Fibroblast of skin of right quadriceps (primary cell): ENCODE measurements at places on chromosomes 7 and 10.

- peak; percentile 92 for DNase-seq
These were observed 154.5 kb upstream of the LYZL2 start for GRCh38 chr10:30783939-30784501.

- no peak for DNase-seq
These were observed 213.4 kb downstream of the GALNT17 start for GRCh38 chr7:71345117-71345884.

DNA sequence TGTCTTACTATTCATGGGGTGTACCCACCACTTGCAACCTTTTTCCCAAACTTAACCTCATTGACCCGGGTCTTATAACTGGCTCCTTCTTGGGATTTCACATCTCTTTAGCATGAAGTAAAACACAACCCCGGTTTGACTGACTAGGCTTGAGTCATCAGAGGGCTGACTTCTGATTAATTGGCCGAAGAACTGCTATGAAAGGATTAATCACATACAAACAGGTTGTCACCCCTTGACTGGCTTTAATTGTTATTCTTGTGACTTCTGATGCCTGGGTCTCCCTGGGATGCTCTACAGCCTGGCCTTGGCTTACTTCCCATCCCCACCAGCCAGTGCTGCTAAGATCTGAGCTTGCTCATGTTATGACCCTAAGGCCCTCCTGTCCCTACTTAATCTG, 8.8 kb upstream of the CRPPA start:
- no peak for DNase-seq

DNA sequence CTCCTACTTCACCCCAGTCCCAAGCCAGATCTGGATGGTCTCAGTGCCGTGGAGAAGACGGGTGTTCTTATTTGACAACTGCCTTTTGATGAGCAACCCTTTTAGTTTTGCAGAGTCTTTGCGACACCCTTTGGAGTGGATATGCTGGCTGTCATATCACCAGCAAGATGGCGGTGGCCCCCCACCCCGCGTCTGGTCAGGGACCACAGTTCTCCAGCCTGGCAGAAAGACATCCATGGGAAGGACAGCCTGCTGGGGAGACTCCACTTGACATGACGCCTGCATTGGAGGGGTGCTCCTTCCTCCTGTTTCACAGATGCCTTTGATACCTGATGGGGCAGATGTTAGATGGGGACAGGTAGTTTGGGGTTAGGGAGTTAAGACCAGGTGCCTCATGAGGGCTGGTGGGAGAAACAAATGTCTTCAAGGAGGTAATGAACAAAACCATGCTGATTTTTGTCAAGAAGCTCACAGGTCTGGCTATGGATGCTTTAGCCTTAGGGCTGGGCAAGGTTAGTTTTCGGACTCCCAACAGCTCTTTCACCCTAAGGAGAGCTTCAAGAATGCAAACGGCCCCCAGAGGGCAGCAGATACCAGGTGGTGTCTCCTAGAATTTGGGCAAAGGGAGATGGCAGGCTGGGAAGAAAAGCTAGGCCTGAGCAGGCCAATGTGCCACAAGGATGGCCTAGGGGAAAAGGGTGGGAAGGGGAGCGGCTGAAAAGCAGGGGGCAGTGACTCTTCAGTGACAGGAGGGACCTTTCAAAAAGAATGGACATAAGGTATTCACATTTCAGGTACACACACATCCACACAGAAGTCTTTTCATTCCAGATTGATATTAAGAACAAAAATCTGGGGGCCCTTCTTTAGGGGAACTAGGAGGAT, 95.2 kb downstream of the CLEC2L start:
- DNase-seq = peak; percentile 45

- DNase-seq = no peak
These were observed 39.2 kb upstream of the LRRC17 start for GRCh38 chr7:102873470-102874165.

DNA sequence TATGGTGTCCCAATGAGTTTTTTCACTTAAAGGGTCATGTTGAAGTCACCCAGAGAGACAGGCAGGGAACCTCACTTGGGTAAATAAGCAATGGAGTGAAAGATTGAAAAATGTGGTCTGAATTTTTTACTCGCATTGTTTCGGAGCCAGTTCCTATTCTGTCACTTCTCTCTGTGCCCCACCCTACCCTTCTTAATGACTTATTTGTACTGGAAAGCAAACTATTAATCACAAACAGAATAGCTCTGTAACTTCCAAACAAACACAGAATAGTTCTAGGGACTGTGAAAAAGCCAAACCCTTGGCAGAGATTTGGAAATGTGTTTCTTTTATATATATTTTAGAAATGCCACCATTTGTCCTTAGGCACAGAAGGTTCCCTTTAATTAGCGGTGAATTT, 76.0 kb downstream of the LRMDA start:
- DNase-seq = no peak

- DNase-seq = peak; percentile 69
These were observed 80.4 kb upstream of the CDK6 start for GRCh38 chr7:92916770-92917224.

DNA sequence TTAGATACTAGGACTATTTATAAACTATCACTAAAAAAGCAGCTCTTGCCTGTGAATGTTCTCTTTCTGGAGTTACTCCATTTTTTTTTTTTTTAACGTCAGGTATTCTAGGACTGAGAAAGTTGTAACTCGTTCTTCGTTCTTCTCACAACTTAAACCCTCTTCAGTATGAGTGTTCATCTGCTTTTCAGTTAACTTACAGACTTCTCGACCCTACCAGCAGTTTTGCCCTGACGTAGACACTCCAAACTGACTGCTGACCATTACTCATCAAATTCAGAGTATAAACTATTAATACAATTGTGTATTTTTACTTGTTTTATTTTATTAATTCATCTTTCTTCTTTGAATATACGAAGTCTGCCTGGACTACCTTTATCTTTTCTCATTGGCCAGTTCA, 353.1 kb downstream of the GPR37 start:
- DNase-seq = no peak

DNA sequence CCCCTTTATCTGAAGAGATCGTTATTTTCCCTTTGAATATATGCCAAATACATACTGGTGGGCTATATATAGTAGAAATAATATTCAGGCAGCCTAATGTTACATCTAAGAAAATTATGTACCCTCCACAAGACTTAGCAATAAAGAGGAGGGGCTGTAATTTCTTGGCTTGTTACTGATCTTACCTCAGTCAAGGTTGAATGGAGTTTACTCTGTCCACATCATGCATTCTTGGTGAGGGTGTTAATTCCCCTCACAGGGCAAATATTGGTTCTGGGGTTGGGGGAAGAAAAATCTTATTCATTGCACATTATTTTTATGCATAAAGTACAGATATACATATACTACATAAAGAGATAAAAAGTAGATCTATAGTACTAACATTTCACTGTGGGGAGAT, 145.8 kb upstream of the ANK3 start:
- DNase-seq = no peak

DNA sequence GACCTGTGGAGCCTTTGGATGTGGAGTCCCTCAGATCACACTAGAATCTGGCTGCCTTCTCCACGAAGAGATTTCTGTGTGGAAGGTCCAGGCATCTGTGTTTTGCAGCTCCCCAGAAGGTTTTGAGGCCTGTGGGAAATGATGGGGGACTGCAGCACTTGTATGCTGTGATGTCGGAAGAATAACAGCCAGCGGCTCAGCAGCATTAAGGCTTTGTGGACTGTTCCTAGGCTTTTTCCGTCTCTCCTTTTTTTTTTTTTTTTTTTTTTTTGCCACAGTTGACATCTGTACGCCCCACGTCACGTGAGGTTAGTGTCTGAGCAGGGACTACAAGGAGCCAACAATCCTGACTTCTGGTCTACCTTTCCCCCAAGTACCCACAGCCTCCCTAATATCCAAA, 181.3 kb downstream of the PFKFB3 start:
- DNase-seq = no peak

DNA sequence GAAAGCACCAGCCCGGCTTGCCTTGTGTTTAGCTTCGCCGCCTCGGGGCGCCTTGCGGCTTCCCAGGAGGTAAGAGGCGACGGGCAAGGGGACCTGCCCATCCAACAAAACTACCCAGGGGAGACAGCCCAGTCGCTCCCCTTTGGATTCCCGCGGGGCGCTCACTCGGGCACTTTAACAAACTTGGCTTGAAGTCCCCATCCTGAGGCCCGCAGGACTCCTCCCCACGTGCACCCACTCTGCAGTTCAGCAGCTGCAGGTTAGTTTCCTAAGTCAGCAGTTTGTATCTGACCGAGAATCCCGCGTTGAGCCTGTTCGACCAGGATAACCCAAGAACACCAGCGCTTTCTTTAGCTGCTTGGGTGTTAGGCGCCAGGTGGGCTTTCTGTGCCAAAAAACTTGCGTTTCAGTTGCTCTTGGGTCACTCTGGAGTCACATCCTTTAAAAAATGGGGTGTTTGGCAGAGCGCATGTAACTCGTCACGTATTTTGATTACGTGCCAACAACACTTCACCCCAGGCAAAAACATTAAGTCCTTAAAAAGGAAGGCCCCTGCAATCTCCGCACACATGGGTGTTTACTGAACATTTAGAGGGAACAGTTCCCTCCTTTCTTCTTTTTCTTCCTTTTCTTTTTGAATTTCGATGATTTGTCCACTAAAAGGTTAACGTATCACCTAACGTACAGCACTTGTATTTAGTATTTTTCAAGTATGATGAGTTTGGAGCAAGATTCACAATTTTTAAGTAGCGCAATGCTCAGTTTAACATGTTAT, 876 bp downstream of the DNAH11 start:
- no peak for DNase-seq

- no peak for DNase-seq
These were observed 86.4 kb upstream of the LYZL1 start for GRCh38 chr10:29202386-29202940.

- DNase-seq = peak; percentile 19
These were observed 355.3 kb downstream of the ARL4A start for GRCh38 chr7:13042605-13043236.

- no peak for DNase-seq
These were observed 96.2 kb downstream of the GLCCI1 start for GRCh38 chr7:8064828-8065227.

- DNase-seq = peak; percentile 62
These were observed 111.2 kb upstream of the PTN start for GRCh38 chr7:137454767-137455166.

- DNase-seq = no peak
These were observed 175.7 kb downstream of the SEMA3D start for GRCh38 chr7:85011127-85011526.

- no peak for DNase-seq
These were observed 523.6 kb downstream of the PTPRN2 start for GRCh38 chr7:158063850-158064610.

- no peak for DNase-seq
These were observed 383.5 kb upstream of the VWC2 start for GRCh38 chr7:49389871-49390479.

DNA sequence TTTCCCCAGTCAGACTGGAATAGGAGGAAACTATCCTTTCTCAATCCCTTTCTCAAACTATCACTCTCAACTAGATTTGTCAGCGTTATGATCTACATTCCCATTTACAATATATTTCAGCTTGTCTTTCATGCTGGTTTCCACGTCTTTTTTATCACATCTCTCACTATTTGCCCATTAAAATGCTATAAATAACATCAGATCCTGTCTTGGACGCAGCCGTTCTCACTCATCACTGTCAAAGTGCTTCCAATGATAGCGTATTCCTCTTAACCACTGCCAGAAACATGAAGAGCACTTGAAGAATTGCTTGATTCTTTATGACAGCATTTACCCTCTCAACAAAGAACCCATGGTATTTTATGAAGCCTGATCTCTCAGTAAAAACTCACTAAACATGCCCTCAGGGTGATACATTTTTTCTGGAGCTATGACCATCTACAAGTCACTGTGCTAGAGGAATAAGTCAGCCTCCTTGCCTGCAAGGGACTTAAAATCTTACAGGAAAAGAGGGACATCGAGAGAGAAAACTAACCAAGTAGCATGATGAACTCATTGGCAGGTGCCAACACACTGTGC, 205.6 kb upstream of the PFKP start:
- DNase-seq = no peak

DNA sequence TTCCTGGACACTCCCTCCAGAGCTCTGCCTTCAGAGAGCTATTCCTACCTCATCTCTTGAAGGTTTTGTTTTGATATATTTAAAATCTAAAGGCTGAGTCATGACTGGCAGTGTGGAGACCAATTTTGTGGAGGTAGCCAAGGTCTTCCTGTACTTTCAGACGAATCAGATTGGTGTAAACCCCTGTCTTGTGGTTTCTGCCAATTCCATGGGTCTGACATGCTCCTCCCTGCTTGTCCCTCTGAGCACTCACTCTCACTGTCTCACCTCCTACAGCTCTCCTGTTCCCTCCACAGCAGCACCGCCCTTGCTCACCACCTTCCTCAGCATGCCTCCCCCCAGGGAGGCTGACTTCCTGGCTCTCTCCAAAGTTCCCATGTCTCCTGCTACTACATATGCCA, 179.8 kb downstream of the NPSR1 start:
- DNase-seq = peak; percentile 44

GRCh38 chr10:6401558-6402348, 178.3 kb downstream of the PRKCQ start:
- DNase-seq = peak; percentile 87

DNA sequence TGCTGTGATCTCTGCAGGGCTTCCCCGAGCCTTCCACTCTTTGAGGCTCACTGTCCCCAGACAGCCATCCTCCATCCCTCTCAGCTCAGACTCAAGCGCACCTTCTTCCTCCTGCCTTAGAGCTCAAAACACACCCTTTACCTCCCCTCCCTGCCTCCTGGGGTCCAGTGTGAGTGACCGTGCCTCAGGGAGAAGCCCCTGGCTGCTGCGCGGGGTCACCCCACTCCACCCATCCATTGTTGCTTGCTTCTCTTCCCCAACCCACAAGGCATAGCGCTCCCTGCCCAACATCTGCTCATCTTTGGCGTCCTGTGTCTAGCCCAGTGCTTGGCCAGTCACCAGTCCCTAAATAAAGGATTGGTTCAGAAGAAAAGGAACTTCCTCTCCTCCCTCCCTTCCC, 170.3 kb downstream of the TCERG1L start:
- no peak for DNase-seq

DNA sequence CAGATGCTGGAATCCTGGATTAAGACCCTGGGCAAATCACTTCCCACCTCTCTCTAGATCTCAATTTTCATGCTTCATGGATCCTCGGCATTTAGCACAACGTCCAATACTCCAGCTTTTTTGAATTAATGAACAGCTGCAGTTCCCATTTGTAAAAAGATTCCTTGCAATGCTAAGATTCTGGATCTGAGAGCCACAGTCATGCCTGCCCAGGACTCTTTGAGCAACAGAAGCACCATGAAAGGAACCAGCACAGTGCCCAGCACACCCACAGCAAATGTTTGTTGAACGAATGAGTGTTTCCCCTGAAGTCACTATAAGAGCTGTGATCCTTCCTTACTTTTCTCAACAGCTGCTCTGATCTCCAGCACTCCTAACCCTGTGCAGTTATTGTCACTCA, 20.8 kb upstream of the DDIT4 start:
- DNase-seq = no peak

GRCh38 chr7:28984217-28984616, 26.1 kb upstream of the TRIL start:
- DNase-seq = no peak

GRCh38 chr10:104908581-104908980, 267.5 kb downstream of the SORCS3 start:
- DNase-seq = no peak

- no peak for DNase-seq
These were observed 23.3 kb upstream of the KIAA1549 start for GRCh38 chr7:139004321-139005090.
